Muscle of back (tissue), 13 donors: ENCODE measurements at places on chromosomes 7 and 10. TPM values are rescaled to one million over a fixed set of nuclear protein-coding genes. Genes with fewer than 3 reads are reported as not detected.

SPDYE18 gene
- 0.34 TPM for polyA plus RNA-seq

GRCh38 chr7:148575640-148576411 lies 14.7 kb upstream of the C7orf33 start:
- peak; percentile 35 for DNase-seq

GRCh38 chr7:70092314-70093204 lies 494.3 kb downstream of the AUTS2 start:
- peak; percentile 89 for DNase-seq

- no peak for DNase-seq
Measured at GRCh38 chr7:108330227-108330626, 126.0 kb downstream of the NRCAM start.

TYSND1 gene
- polyA plus RNA-seq = 4.3 TPM

DNA sequence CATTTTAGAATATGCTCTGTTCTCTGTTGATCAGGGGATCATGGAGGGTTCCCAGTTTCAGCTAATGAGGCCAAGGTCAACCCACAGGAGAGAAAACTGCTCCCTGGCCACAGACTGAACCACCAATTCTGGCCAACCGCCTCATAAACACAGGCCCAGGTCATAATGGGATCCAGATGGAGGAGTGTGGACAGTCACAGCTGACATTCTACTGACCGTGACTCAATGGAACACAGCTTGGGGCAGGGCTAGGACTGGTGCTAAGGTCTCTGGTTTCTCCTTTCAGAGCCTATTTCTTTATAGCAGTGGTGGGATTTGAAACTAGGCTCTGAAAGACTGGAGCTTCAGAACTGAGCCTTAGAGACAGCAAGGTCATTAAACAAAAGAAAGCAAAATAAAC lies 68.3 kb downstream of the HIPK2 start:
- peak; percentile 54 for DNase-seq

GPC2 gene
- 7.6 TPM for polyA plus RNA-seq

GRCh38 chr10:114499116-114499515 lies 94.8 kb upstream of the AFAP1L2 start:
- no peak for DNase-seq

DNA sequence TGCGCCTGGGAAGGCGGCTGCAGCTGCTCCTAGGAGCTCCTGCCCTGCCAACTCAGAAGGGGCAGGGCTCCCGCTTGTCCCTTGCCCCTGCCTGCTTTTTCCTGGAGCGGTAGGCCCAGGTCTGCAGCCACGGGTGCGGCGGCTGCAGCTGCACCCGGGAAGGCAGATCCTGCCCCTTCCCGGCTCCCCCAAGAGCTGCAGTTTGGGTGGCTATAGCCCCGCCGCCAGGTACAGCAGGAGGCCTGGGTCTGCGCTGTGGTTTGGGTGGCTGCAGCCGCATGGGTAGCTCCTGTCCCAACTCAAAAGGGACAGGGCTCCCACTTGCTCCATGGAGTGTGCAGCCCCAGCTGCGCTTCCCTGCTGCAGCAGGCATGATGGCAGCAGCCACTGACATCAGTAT lies 6.5 kb upstream of the AUTS2 start:
- DNase-seq = no peak

ZPBP gene
- polyA plus RNA-seq = not detected

GRCh38 chr10:132404169-132404880 lies 7.3 kb downstream of the PWWP2B start:
- no peak for DNase-seq

FFAR4 gene
- polyA plus RNA-seq = not detected

DNA sequence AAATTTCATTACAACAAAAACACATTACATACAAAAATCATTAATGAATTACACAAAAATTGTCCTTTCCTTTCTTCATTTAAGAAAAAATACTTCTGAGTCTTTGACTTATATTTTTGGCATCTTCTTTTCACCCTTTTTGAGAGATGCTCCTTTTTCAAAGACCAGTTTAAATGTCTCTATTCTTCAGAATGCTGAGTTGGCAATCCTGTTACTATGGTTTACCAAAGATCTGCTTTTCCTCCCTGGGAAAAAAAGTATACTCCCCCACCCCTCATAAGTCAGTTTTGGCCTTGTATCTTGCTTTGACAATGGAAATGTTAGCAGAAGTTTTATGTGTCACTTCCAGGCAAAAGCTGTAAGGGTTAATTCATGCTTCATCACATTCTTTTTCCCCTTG lies 198.4 kb upstream of the GRM3 start:
- no peak for DNase-seq

GRCh38 chr10:77431209-77431611 lies 206.4 kb downstream of the KCNMA1 start:
- DNase-seq = no peak

GRCh38 chr10:114523876-114524275 lies 119.6 kb upstream of the AFAP1L2 start:
- no peak for DNase-seq

DNA sequence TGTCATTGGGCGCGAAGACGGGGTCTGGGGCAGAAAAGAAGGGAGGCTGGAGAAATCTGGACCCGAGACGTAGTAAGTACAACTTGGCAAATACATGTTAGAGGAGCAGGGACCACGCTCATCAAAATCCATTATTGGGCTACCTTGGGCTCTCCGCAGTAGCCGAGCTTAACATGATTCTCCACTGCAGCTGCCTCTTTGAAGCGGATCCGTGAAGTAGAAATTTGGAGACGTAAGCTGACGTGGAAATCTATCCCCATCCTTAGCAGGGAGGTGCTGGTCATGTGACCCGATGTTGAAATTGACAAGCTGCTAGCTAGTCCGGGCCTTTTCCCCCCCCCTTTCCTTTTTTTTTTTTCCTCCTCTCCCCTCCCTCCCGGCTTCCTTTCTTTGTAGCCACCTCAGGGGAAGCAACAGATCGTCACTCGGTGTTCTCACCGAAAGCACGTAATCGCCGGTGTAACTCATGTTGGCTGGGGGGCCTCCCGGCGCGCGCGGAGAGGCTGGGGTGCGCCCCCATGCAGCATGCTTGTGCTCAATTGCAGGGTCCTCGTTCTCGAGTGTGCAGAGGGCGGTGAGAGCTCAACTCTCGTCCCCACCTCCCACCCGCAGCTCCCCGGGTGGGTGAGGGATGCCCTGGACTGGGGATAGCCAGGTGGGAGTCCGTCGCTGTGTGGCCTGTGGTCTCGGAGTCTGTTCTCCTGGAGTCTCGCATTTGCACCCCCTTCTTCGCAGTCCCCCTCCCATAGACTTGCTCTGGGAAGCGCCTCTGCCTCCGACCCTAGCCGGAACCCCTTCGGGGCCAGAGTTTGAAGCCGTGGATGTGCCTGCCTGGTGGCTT lies at the start of gene HOXA11:
TSS of gene HOXA11 (minus strand) at position 220 of the 841 bp plus-strand sequence. CDS start at position 132, 88 bp downstream.
- DNase-seq = peak; percentile 87

PAPSS2 gene
- polyA plus RNA-seq = 14.7 TPM

DNA sequence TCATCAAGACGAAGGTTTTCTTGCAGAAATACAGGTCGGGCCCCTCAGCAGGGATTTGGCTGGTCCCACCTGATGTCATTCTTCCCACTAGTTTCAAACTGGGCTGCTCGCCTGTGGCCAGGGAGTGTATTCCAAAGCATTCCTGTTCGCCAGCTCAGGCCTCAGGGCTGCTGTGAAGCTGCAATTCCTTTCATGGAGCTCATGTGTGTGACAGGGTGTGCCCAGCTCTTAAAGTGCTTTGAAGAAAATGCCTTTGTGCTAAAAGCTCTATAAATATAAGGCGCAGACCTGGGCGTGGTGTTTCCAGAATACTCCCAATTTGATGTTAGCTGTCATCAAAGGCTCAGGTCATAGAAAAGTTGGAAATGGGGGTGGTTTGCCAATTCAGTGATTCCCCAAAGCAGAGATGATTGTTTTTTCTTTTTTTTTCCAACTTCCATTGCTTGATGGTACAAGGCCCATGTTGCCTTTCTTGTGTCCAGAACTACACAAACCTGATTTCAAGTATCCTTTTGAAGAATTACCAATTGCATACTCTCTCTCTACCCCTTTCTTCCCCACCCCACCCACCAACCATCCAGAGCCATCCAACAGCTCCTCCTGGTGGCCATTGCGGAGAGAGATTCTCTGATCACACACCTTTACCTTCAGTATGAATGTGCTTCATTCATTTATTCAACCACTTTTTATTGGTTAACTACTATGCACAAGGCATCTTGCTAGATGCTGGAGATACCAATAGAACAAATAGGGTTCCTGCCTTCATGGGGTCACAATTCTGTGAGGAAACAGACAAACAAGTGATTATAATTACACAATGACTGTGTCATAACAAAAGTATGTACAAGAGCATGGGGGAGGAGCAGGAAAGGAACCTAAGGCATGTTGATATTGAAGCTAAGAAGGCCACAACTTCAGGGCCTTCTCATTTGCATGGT lies 297.3 kb upstream of the LYZL1 start:
- no peak for DNase-seq

ANKRD30A gene
- polyA plus RNA-seq = not detected

- no peak for DNase-seq
Measured at GRCh38 chr7:130086938-130087337, 16.6 kb downstream of the KLHDC10 start.

DNA sequence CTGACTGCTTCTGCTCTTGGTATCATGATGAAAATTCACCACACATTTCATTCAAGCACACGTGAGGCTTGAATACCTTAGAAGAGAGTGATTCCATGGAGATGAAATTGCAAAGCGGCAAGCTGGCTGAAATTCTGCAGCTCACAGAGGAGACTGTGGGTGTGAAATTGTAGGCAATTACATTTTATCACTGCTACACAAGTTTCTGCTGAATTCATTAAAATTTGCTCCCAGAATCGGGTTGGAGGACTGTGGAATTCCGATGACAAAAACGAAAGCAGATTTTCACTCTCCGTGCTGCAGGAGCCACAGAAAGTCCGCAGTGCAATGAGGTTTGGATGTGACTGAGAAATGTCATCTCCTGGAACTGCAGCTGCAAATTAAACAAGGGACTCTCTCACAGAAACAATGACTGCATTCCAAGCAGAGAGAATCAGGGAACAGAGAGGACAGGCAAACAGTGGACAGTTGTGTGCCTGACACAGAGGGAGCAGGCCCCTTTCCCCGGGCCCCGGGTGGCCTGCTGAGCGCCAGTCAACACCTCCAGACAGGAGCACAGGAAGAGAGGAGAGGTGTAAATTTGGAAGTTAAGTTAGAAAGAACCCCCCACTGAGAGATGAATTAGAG lies 109.1 kb downstream of the C10orf90 start:
- DNase-seq = peak; percentile 42

DNA sequence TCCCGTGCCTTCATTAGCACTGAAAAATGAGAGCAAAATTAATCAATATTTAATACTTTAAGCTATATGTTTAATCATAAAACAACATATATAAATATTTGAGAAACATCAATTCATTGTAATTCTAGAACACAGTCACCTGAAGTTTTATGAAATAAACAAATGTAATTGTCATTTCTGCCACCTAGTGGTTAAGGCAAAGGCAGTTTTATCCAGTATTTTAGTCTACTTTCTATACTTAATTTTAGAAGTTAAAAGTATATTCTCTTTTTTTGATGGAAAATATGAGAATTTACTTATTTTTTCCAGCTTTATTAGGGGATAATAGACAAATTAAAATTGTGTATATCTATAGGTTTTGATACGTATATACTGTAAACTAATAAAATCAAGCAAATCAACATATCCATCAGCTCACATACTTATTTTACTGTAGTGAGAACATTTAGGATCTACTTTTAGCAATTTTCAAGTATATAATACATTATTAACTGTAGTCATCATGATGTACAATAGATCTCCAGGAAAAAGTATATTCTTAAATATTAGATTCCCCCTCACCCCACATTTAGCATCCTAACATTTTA lies 16.9 kb downstream of the PCGF6 start:
- DNase-seq = peak; percentile 3

DNA sequence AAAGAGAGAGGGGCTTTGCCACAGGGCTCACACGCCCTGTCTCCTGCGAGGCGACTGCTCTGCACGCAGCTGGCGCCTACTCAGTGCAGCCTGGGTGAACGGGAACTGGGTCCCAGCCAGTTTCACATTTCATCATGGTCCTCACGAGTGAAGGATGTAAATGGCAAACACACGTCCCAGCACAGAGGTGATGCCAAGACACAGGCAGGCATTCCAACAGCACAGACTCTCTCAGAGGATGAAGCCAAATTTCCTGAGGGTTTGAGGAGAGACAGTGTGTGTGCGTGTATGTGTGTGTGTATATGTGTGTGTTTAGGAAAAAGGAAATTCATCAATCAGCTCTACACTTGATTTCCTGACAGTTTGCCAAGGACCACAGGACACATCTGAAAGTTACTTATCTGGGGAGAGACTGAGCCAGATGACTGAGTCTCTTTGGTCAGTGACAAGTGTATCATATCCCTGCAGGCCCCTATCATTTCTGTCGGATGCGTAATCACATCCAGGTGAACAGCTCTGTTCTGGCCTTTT lies 53.9 kb downstream of the CHST15 start:
- no peak for DNase-seq

ODAD2 gene
- 1.0 TPM for polyA plus RNA-seq

- DNase-seq = no peak
Measured at GRCh38 chr10:37552881-37553280, 304.5 kb downstream of the ZNF248 start.

PAPOLB gene
- polyA plus RNA-seq = not detected

EBLN1 gene
- not detected for polyA plus RNA-seq

GIMAP2 gene
- 6.4 TPM for polyA plus RNA-seq

- DNase-seq = no peak
Measured at GRCh38 chr10:130899856-130900255, 411.7 kb downstream of the TCERG1L start.

DNA sequence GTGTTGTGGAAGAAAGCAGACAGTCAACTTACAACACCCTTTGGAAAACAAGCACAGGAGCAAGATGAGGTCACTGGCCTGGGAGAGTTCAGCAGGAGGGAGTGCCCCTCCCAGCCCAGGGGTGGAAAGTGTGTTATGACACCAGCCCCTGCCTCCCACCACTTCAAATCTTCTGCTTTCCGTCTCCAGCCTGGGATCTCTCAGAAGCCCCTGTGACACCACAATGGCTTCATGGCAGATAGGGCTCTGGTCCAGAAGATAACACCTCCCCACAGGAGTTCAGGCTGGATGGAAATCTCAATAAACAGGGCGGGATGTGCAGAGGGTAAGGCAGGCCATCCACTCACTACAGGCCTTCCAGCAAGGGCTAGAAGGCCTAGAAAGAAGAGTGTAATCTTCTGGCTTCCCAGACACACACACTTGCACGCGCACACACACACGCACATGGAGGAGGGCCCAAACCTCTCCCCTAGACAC lies 48.7 kb upstream of the ZMIZ1 start:
- DNase-seq = no peak
